Activated CD4-positive, alpha-beta T cell treated with anti-CD3 and anti-CD28 coated beads, Interleukin-2, amount 50 U/mL, for 24 hours (primary cell): ENCODE measurements at places on chromosomes 7 and 10.

DNA sequence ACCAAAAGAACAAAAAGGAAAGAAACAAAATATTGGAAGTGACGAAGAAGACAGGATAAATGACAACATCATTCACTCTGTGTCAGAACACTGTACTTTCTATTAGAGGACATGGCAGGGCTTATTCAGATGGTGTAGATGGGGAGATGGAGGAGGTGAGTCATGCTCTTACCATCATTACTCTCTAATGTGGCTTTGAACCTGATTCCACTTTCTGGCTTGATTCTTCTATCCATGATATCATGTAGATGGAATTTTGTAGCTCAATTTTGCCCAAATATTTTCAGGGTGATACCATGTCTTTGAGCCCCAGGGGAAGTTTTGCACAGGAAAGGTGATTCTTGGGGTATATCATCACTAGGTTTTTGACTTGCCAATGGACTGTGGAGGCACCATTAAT, 91.7 kb downstream of the CFAP58 start:
- no peak for DNase-seq

- no peak for DNase-seq
Observed at GRCh38 chr7:88669913-88670312, 89.6 kb upstream of the ZNF804B start.

DNA sequence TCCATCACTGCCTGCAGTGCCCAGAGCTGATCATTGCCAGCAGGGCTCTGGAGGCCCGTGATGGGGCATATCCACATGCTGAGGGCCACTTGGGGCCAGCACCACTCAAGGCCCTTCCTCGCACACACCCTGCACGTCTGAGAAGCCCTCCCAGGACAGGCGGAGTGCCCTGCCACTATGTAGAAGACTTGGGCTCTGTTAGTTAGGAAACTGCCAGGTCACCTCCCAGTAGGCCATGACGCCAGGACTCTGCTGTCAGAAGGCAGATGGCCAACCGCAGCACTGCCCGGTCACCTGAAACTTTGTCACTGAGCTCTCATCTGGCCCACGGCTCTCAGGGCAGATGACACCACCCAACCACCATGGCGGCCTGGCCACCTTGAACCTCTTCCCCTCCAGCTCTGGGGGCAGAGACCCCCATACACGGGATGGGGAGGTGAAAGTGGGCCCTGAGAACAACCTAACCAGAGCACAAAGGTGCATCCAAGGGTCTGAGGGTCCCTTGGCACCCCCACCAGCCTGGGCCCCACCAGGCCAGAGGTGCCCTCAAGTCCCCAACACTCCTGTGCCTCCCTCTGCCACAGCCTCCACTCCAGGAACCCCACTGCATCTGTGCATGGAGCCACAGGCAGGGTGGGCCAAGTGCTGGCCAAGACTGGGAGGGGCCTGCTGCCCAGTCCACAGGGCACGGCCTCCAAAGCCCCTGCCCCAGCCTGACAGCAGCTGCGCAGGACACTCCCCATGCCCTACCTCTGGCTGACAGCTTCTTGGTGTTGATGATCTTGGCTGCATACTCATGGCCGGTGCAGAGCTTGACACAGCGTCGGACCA, 41.8 kb downstream of the CAMK2B start:
- no peak for DNase-seq

GRCh38 chr7:24949884-24950283, 30.1 kb downstream of the OSBPL3 start:
- DNase-seq, result no peak

GRCh38 chr10:61125560-61126170, 181.7 kb upstream of the RHOBTB1 start:
- no peak for DNase-seq

DNA sequence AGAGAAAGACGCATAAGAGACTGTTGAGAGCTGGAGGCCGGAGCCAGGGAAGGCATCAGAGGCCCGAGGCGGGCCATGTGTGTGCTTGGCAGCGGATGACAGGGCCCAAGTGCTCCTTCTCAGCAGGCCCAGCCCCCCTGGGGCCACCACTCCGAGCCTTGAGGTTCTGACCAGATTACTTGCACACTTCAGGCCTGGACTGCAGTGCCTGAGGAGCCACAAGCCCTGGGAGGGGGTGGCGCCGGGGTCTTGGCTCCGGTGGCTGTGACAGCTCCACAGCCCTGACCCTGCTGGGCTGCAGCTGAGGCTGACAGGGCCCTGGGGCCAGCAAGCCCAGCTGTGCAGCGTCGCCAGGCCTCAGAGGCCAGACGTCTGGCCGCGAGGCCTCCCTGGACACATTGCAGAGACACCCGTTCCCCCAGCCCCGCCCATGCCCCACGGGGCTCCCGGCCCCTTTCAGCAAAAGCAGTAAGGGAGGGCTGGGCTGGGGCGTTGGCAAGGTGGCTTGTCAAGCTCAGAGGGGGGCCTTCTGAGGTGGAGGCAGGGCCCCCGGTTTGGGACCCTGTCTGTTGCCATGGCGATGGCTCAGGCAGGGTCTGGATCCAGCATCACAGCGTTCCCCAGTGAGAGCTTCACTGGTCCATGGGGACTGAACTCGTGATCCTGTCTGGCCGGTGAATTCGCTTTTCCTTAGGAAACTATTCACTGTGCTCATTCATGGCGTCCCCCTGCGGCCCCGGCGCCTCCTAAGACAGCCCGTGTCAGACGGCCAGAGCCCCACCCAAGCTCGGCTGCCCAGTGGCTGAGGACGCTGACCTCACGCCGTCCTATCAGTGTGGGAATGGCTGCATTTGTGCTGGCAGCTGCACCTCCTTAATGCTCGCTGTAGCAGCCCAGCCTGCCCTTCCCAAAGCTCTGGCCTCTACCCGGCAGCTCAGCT, 5.7 kb downstream of the ELN start:
- DNase-seq, result no peak

DNA sequence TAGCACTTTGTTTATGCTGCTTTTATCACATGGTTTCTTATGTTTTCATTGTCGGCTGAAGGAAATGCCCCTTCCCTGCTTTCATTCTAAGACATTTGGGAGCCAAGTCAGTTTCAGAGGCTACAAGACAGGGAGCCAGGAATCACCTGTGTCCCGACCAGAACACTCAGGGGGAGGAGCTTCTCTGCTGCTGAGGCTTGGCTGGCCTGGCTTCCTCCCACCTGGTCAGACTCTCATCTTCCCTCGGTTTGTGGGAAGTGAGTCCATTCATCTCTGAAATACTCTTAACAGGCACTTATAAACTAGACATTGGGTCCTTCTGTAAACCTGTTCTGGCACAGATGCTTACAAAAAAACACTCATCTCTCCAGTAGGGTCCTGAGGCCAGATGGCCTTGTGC, 19.6 kb upstream of the GOLGA7B start:
- no peak for DNase-seq

- DNase-seq, result no peak
Observed at GRCh38 chr7:46179061-46179610, 258.1 kb upstream of the IGFBP3 start.

DNA sequence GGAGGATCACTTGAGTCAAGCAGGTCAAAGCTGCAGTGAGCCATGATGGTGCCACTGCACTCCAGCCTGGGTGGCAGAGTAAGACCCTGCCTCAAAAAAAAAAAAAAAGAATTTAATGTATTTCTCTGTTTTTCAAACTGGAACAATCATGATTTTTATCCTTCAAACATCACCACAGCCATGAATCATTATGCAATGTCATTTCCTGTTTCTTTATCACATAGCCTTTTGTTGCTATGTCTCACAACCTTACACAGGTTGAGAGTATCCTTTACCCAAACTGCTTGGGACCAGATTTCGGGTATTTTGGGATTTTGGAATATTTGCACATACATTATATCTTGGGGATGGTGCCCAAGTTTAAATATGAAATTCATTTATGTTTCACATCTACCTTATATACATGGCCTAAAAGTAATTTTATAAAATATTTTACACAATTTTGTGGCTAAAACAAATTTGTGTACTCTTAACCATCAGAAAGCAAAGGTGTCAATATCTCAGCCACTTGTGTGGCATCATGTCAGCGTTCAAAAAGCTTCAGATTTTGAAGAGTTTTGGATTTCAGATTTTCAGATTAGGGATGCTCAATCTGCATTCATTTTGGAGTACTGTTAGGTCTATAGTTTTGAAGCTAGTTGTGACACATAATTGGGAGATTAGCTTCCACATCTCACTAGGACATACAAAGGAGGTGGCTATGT, 8.2 kb downstream of the NT5C3A start:
- peak; percentile 4 for DNase-seq

DNA sequence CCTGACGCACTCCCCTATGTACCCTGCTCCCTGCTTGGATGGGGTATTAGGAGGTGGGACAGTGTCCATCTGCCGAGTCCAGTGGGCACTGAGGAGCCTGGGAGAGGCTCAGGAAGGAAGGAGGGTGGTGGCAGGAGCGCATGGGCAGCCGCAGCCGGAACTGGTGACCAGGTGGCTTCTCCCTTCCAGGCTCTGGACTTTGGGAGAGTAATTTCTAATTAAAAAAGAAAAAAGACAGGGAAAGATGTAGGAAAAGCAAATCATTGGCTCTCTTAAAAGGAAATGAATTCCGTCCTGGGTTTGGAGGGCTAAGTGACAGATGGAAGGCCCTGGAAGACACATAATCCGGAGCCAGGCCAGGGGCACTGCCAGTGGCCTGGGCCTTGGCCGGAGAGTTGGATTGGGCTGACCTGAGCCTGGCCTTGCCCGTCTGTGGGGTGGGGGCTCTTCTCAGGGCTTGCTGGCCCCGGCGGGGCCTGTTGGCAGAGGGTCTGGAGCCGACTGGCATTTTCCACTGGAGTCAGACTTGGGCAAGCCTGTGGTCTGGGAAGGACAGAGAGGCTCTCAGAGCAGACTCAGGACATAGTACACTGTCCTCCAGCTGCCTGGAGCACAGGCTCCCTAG, 63.0 kb downstream of the NEURL1 start:
- no peak for DNase-seq

DNA sequence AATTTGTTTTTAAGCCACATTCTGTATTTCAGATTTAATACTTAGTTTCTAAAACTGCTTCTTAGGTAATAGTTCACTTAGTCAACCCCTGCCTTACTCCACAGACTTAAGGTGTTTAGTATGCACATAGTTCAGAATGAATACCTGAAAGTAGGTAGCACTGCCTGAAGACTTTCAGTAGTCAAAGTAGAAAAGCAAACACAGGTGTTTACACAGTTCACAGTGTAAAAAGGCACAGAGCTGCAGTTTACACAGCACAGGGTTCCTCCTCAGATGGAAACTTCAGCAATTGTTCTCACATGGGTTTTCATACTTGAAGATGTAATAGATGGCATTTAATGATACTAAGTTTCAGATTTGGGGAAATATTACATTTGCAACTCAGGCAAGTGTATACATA, 3.1 kb upstream of the PKD1L1 start:
- DNase-seq, result no peak

DNA sequence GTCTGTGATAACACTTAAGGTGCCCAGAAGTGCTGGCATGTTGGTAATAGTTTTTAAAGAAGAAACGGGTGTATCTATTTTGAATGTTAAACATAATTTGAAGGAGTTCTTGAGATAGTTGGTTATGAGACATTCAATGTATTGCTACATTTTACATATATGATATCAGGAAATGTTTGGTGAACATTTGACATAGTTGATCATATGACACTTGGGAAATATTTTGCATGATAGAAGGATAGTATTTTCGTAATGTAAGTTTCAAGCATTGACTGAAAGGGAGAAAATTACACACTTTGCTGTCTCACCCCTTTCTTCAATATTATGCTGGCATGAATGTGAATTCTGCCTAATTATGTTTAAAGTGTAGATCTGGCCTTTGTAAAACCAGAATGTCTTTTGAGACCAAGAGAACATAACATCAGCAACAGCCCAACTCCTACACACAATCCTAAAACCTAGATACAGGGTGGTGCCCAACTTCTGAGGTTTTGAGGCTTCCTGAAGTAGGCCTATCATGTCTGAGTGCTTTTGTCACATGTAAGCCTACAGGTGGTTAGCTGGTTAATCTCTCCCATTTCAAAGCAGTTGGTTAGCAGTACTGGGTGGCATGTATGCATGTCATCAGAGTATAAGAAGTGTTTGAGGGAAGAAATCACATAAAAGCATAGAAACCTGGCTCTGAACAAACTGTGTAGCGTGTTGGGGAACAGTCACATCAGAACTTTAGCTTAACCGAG, 2.1 kb downstream of the ADD3 start:
- no peak for DNase-seq

DNA sequence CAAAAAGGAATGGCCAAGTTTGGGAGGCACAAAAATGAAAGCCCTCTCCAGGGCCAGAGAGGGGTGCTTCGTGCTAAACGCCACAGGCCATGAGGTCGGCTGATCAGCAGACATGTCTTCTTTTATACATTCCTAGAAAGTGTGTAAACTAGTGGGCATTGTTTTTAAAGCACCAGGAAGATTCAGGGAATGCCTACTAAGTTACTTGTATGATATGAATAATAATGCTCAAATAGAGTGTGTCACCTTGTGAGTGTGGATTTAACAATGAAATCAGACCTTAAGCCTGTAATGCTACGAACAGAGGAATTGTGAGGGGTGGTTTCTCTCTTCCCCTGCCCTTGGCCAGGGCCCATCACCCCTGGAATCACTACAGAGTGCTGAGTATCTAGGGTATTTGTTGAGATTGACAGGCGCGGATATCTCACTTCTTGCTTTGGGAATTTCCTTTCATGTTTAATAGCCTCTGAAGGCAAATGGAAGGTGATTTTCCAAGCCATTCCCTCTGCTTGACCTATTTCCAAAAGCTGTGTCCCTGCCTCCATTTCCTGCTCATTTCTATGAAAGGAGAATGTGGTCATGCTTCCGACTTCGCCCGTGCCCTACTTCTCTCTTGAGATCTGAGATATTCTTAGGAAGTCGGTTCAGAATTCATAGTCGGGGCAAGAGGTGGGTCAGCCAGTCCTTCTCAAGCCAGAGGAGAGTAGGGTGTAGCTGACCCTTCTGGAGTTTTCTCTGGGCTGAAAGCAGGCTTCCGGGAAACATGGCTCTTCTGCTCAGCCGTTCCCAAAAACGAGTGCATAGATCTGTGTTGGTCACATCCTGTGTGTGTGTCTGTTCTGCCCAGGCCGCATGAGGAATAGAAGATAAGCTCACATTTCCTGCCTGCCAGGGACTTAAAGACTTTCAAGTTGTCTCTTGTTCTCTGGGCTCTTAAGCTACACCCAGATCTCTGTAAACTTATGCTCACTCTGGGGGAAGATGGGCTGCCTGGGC, 167.8 kb upstream of the ITGB1 start:
- no peak for DNase-seq

DNA sequence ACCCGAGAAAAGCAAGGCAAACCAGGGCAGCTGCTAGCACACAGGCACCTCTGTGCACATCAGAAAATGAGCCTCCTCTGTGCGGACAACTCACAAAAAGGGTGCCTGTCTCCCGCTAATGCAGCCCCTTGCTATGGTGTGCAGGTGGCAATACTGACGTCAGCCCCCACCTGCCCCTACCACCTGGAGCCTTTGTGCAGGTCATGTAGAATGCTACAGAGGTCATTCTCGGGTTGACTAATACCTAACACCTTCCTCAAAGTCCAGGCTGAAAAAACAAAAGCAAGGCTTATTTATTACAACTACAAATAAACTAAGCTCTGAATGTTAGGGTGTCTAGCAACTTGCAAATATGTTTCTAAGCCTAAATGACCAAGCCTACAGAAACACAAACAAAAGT, 13.9 kb downstream of the PIP4K2A start:
- no peak for DNase-seq

- DNase-seq, result no peak
Observed at GRCh38 chr7:134420424-134421125, 38.3 kb downstream of the AKR1B1 start.
